ENCODE measurements at places on chromosomes 7 and 10. TPM values are rescaled to one million over a fixed set of nuclear protein-coding genes. Genes with fewer than 3 reads are reported as not detected.

DNA sequence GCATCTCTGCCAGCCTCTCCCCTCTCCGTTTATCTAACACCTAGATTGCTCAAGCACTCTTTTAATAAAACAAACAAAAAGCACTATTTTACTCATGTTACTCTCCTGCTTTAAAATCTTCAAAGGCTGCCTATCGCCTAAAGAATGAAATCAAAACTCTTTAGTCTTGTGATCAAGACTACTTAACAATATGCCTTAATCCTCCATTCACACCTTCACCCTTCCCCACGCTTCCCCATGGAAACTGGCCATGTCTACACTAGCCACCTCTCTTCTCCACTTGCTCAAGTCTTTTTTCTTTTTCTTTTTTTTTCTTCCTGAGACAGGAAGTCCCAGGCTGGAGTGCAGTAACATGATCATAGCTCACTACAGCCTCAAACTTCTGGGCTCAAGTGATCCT is 47.8 kb upstream of the TMEM213 start:
- no peak for DNase-seq

- DNase-seq: no peak
These were observed 10.1 kb upstream of the PON1 start for GRCh38 chr7:95334447-95334846.

DNA sequence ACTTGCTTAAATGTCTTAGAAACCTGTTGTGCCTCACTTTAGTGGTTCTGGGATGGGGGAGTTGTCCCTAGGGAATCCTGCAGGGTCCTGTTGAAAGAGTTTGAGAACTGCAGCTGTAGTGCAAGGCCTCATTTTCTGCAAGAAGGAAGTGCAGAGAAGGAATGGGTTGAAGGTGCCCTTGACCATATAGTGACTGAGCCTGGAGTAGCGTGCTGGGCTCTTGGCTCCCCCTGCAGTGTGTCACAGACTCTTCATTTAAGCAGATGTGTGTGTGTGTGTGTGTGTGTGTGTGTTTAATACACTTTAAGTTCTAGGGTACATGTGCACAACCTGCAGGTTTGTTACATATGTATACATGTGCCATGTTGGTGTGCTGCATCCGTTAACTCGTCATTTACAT is 92.2 kb downstream of the GRK5 start:
- DNase-seq: no peak

Gene OR2A1
- 0.27 TPM for total RNA-seq

Gene HMX2
- total RNA-seq: not detected

Gene CTAGE6
- total RNA-seq: 0.27 TPM

Gene GPR15LG
- not detected for total RNA-seq
